ENCODE measurements at places on chromosomes 7 and 10. TPM values are rescaled to one million over a fixed set of nuclear protein-coding genes. Genes with fewer than 3 reads are reported as not detected.

GRCh38 chr10:20935931-20936330, 38.8 kb upstream of the NEBL start:
- H3K36me3 ChIP-seq, result no peaks in the 10 kb centered on the region
- no peaks in the 10 kb centered on the region for H3K4me1 ChIP-seq
- no peak for DNase-seq
- H3K27ac ChIP-seq, result no peak overlapping the region
- no peaks in the 10 kb centered on the region for H3K27me3 ChIP-seq

DNA sequence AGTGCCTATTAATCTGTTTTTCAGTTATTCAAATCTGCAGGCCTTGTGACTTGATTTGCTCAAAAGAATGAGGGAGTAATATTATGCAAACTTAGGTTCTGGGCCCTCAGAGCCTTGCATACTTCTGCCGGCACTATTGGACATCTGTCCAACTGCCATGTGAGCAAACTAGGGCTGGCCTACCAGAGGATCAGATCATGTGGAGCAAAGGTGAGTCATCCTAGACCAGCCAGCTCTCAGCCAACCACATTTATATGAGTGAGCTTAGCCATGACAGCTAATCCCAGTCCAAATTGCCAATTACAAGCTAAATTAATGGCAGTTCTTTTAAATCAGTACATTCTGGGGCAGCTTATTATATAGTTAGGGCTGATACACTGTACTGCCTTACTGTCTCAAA, 69.6 kb downstream of the SDHAF3 start:
- no peaks in the 10 kb centered on the region for H3K4me1 ChIP-seq
- H3K27ac ChIP-seq, result no peak overlapping the region
- no peak overlapping the region for H3K4me3 ChIP-seq
- no peaks in the 10 kb centered on the region for H3K27me3 ChIP-seq
- no peaks in the 10 kb centered on the region for H3K36me3 ChIP-seq
- DNase-seq, result no peak

- no peak overlapping the region for H3K27ac ChIP-seq
- H3K36me3 ChIP-seq, result no peaks in the 10 kb centered on the region
- no peaks in the 10 kb centered on the region for H3K27me3 ChIP-seq
- no peak for DNase-seq
- no peaks in the 10 kb centered on the region for H3K4me1 ChIP-seq
- no peak overlapping the region for H3K4me3 ChIP-seq
These were observed 118.2 kb downstream of the ANKRD26 start for GRCh38 chr10:26982058-26982457.

GRCh38 chr10:29628311-29628710, 6.5 kb downstream of the SVIL start:
- no peaks in the 10 kb centered on the region for H3K27me3 ChIP-seq
- no peak for DNase-seq
- H3K4me1 ChIP-seq, result peaks cover 76% of the 10 kb centered on the region

GRCh38 chr10:1085258-1085657, 29.1 kb downstream of the WDR37 start:
- H3K4me1 ChIP-seq, result no peaks in the 10 kb centered on the region
- no peaks in the 10 kb centered on the region for H3K27me3 ChIP-seq
- H3K4me3 ChIP-seq, result no peak overlapping the region
- peaks cover 100% of the 10 kb centered on the region for H3K36me3 ChIP-seq
- no peak for DNase-seq

- no peak for DNase-seq
- H3K36me3 ChIP-seq, result no peaks in the 10 kb centered on the region
- H3K4me1 ChIP-seq, result no peaks in the 10 kb centered on the region
- H3K4me3 ChIP-seq, result no peak overlapping the region
- no peak overlapping the region for H3K27ac ChIP-seq
These were observed 483.9 kb downstream of the SH2D4B start for GRCh38 chr10:81021428-81022129.

DNA sequence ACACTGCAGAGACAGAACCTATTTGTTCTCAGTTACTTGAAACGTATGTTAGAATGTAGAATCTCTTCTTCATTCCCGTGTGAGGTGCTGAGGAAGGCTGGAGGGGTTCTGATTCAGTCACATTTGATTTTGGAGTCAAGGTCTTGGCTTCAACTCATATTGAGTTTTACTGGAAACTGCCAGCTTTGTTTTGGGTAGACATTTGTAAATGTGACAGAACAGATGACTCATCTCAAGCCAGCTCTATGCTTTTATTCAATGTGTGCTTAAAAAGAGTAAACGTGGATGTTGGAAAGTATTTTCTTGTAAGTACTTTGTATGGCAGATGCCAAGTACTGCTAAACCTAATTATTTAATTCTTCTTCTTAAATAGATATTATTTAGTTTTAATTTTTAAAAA, 780.8 kb upstream of the C7orf33 start:
- H3K36me3 ChIP-seq, result no peaks in the 10 kb centered on the region
- no peak overlapping the region for H3K27ac ChIP-seq
- no peak for DNase-seq
- no peak overlapping the region for H3K4me3 ChIP-seq
- no peaks in the 10 kb centered on the region for H3K4me1 ChIP-seq
- no peaks in the 10 kb centered on the region for H3K27me3 ChIP-seq

- no peaks in the 10 kb centered on the region for H3K36me3 ChIP-seq
- H3K4me1 ChIP-seq, result no peaks in the 10 kb centered on the region
- no peak overlapping the region for H3K4me3 ChIP-seq
- DNase-seq, result no peak
These were observed 212.5 kb downstream of the ADAM12 start for GRCh38 chr10:126175641-126176262.

GRCh38 chr7:67364441-67365017, 367.9 kb downstream of the TYW1 start:
- H3K36me3 ChIP-seq, result no peaks in the 10 kb centered on the region
- H3K4me3 ChIP-seq, result no peak overlapping the region
- no peak overlapping the region for H3K27ac ChIP-seq
- no peaks in the 10 kb centered on the region for H3K4me1 ChIP-seq

DNA sequence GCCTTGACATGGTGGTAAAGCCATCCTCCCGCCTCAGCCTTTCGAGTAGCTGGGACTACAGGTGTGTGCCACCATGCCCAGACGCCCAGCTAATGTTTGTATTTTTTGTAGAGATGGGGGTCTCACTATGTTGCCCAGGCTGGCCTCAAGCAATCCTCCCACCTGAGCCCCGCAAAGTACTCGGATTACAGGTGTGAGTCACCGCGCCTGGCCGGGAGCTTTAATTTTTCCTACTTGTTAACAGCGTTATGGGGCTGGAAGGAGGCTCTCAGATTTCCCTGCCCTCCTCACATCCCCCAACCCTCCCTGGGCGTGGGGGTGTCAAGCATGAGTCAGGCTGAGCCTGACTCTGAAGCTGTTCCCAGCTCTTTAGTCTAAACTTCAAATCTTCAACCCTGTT, 8.3 kb downstream of the ALKBH4 start:
- no peak for DNase-seq
- no peak overlapping the region for H3K4me3 ChIP-seq
- no peaks in the 10 kb centered on the region for H3K4me1 ChIP-seq
- no peaks in the 10 kb centered on the region for H3K36me3 ChIP-seq
- no peak overlapping the region for H3K27ac ChIP-seq
- no peaks in the 10 kb centered on the region for H3K27me3 ChIP-seq

DNA sequence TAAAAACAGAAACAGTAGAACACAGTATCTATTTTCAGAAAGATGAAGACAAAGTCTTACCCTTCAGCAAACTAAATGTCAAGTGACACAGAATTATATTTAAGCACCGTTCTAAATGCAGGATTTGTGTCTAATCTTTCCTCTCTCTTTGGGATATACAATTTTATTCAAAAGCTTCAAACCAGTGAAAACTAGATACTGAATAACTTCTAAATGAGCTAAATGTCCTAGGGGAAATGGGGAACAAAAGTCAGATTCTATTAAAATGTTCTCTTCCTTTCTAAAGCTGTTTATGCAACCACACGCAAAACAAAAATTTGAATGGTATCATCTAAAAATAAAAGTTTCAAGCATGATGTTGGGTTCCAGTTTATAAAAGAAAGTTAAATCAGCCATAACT, 136.4 kb upstream of the AOAH start:
- H3K27ac ChIP-seq, result no peak overlapping the region
- DNase-seq, result no peak
- no peaks in the 10 kb centered on the region for H3K27me3 ChIP-seq
- no peaks in the 10 kb centered on the region for H3K4me1 ChIP-seq
- H3K4me3 ChIP-seq, result no peak overlapping the region

Gene CUZD1
- 0.73 TPM for total RNA-seq

Gene MOGAT3
- total RNA-seq, result not detected

Gene PLXNA4
- 6.6 TPM for total RNA-seq

Gene RBM20
- 0.65 TPM for total RNA-seq

Gene CH25H
- total RNA-seq, result 14.7 TPM

Gene SFRP4
- 37.3 TPM for total RNA-seq

Gene C10orf62
- total RNA-seq, result not detected

Gene VPS37D
- 0.89 TPM for total RNA-seq

Gene NEURL1
- total RNA-seq, result 0.76 TPM

Gene ANKRD1
- total RNA-seq, result 165 TPM

Gene TRIL
- total RNA-seq, result 6.9 TPM

Gene BAZ1B
- total RNA-seq, result 55.8 TPM

Gene PRKCQ
- total RNA-seq, result 7.3 TPM

Gene CALML5
- not detected for total RNA-seq
